Activated CD8-positive, alpha-beta memory T cell treated with anti-CD3 and anti-CD28 coated beads, Interleukin-2, amount 10 ng/mL, durations not matched to agents 7 days and 5 days (primary cell): ENCODE measurements at places on chromosomes 12 and 14. TPM values are rescaled to one million over a fixed set of nuclear protein-coding genes. Genes with fewer than 3 reads are reported as not detected.

Gene AVPR1A
- not detected for total RNA-seq

GRCh38 chr14:74695406-74695805 lies 17.5 kb downstream of the AREL1 start:
- DNase-seq = no peak

DNA sequence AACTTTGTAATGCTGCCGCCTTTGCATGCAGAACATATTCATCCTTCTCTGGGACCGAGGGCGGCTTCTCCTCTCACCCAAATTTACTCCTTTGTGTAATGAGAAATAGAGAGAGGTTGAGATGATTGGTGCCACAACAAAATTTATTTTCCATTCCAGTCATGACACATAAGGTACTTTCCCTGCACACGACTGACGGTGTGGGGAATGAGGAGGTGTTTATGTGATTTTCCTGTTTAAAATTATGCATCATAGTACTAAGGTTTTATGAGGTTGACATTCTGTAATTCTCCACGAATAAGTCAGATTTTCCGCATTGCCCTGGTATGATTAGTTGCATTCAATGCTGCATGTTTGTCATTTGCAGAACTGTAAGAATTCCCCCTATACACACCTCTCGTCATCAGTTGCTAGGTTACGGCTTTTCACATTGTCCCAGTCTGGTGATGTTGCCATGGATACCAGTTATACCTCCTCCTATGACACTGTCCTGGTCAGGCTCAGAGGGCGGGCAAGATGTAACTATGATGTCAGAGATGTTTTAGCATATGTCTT lies 23.1 kb downstream of the BICDL1 start:
- peak; percentile 90 for DNase-seq

DNA sequence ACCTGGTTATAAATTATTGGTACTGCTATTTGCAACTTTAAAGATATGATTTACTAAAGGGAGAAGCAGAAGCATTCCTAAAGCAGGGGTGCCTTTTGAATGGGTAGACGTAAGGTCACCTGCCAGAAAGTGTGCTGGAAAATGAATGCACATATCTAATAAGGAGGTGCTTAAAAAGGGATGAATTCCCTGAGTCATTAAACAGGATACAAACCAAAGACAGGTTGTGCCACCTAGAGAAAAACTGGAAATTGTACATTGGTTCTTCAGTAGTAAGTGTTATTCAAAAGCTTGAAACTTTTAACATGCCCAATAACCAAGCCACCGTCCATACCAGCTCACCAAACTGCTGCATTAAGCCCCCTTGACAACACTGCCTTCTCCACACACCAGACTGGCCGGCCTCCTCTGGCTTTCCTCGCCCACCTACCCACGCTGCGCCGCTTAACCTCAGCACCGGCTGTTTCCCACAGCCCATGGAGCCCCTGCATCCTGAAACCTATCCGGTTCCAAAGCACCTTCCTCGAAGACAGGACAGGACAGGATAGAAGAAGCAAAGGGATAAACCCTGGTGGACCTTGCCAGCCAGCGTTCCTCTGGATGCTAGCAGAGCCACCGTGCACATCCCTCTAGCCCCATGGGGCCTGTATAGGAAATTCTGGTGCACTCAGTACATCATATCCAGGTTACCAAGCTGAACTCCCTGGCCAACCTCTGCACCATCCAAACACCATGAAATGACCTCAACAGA lies 201.5 kb upstream of the CAND1 start:
- DNase-seq = no peak

DNA sequence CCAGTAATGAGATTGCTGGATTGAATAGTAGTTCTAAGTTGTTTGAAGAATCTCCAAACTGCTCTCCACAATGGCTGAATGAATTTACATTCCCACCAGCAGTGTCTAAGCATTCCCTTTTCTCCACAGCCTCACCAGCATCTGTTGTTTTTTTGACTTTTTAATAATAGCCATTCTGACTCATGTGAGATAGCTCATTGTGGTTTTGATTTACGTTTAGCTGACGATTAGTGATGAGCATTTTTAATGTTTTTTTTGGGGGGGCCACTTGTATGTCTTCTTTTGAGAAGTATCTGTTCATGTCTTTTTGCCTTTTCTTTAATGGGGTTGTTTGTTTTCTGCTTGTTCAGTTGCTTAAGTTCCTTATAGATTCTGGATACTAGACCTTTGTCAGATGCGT lies 8.1 kb upstream of the SLC15A5 start:
- no peak for DNase-seq

GRCh38 chr12:105273601-105274000 lies 37.6 kb upstream of the APPL2 start:
- DNase-seq = no peak

- no peak for DNase-seq
Observed at GRCh38 chr14:80390906-80391305, 179.6 kb upstream of the DIO2 start.

- DNase-seq = no peak
Observed at GRCh38 chr12:2638273-2639019, 156.3 kb upstream of the FKBP4 start.

DNA sequence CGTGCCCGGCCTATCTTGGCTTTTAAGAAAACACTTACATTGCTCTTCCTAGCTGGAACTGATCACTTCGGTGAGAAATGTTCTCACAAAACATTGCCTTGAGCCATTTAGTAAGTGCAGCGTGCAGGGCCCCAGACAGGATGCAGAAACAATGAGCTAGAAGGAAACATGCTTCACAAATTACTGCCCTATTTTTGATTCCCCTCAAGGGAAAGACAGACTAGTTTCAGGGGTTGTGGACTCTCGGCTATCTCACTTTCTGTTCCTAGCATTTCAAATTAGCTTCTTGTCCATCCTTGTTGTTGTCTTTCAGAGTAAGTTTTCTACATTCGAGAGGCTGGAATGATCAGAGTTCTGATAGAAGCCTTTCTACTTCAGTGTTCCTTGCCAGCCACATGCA lies 21.6 kb downstream of the TGFB3 start:
- no peak for DNase-seq

DNA sequence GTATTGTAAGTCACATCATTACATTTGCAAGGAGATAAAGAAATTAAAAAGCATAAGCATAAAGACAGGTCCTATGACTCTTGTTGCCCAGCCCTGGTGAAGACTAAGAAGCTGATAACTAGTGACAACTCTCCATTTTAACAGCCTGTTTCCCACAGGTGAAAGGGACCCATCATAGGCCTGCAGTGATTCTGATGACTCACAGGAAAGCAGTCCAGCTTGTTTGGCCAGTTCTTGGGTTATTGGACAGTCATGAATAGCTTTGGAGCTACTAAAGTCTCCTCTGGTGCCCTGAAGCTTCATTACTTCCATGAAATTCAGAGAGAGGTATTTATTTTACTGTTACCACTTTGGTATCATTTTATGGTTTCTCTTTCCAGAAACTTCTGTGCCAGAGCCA lies 55.5 kb upstream of the DYRK2 start:
- DNase-seq = no peak

Gene OR4K17
- total RNA-seq = not detected

- DNase-seq = no peak
Observed at GRCh38 chr12:90905691-90906370, 49.1 kb downstream of the CCER1 start.

Gene MAP1LC3B2
- total RNA-seq = 0.54 TPM

DNA sequence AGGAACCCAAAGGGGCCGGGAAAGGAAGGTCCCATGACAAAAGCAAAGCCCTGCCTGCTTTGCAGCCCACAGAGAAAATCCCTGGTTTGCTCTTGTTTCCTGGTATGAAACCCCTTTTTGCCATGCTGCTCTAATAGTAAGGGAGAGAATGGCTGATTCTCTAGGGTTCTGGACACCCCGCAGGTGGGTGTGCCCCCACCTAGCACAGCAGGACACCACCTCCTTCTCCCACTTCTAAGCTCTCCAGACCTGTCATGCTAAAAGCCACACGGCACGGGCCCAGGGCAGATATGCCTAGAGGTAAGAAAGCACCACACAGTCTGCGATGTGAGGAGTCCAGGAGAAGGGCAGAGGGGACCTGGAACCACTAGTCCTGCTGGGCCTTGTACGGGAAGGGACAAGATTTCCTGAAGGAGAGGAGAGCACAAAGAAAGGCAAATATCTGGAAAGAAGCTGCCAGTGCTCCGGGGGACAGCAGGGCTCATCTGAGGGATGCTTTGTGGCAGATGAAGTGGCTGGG lies 113.3 kb downstream of the BCL11B start:
- no peak for DNase-seq

DNA sequence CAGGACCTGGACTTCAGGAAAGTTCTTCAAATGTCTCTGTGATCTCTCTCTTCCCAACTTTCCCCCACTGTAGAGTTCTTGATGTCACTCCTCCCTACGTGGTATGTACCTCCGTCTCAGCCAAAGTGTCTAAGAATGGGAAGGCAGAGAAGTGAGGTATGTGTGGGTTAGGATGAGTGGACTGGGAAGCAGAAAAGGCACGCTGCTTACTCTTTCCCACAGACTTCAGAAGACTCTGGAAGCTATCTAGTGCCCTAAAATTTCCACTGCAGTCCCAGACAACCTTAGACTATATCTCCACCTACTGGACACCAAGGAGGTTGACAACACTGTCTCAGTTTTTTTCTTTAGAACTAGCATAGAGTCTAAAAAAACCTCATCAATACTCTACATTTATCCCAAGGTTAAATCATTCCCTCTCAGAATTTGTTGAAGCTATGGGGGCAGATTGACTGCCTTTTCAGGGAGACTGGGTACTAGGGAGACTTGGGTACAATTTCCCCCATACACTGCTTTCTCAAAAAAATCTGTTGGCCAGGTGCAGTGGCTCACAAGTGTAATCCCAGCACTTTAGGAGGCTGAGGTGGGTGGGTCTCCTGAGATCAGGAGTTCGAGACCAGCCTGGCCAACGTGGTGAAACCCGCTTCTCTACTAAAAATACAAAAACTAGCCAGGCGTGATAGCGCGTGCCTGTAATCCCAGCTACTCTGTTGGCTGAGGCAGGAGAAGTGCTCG lies 20.6 kb upstream of the ITGA5 start:
- no peak for DNase-seq

GRCh38 chr14:39372656-39373055 lies 59.6 kb downstream of the FBXO33 start:
- DNase-seq = no peak

- DNase-seq = no peak
Observed at GRCh38 chr14:104678346-104678745, 11.1 kb upstream of the INF2 start.
